ENCODE measurements at places on chromosomes 6 and 20. TPM values are rescaled to one million over a fixed set of nuclear protein-coding genes. Genes with fewer than 3 reads are reported as not detected.

DNA sequence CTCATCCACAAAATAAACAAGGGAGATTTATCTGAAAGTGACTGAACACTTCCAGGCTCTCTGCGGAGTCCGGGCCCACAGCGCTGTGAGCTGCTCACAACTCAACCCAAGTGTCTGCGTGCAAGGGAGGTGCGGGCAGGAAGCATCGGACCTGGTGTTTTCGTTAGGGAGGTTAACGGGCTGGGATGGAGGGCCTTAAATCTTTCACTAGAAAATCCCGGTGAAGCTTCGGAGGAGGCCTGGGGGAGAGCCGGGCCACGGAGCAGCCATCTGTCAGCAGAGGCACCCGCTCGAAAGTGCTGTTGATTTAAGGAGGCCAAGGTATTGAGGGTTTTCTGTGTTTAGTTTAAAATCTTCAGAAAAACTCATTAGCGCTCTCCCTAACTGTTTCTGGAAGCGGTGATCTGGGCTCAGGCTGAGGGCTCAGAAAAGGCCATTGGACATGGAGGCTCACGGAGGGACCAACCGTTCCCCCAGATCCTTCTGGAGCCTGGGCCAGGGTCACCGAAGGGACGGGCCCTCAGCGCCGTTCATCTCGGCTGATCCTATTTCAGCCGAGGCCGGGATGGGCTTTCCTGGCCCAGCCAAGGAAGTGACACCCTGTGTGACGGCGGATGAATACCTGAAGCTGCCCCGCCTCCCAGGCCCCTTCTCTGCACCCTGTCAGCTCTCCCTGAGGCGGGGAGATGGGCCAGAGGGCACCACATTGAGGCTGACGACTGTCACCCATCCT lies 20.7 kb downstream of the GATA5 start:
- DNase-seq = no peak

- DNase-seq = no peak
Measured at GRCh38 chr6:126372626-126373025, 32.7 kb downstream of the CENPW start.

Gene KCNK5
- 6.2 TPM for total RNA-seq

DNA sequence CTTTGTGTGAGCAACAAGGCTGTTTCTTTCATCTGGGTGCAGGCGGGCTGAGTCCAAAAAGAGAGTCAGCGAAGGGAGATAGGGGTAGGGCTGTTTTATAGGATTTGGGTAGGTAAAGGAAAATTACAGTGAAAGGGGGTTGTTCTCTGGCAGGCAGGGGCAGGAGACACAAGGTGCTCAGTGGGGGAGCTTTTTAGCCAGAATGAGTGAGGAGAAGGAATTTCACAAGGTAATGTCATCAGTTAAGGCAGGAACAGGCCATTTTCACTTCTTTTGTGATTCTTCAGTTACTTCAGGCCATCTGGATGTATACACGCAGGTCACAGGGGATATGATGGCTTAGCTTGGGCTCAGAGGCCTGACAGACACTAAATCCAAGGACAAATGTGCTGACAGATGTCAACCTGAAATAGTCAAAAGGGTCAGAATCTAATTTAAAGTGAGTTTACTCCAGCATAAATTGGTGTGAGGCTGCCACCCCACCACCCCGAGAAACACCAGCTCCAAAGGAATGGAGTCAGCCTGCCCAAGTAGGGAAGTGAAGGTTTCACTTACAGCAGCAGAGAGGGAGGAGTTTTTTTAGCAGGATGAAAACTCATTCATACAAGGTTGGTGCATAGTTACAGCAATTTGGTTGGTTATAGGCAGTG lies 560.0 kb upstream of the CDH4 start:
- DNase-seq = no peak

Gene BMP5
- 1.3 TPM for total RNA-seq

GRCh38 chr6:46024124-46024769 lies 8.6 kb upstream of the CLIC5 start:
- peak; percentile 5 for DNase-seq

- DNase-seq = no peak
Measured at GRCh38 chr20:3312940-3313682, 74.1 kb upstream of the SLC4A11 start.

GRCh38 chr6:6470123-6470522 lies 118.4 kb upstream of the LY86 start:
- DNase-seq = no peak

- DNase-seq = no peak
Measured at GRCh38 chr6:131642987-131643611, 6.0 kb downstream of the ENPP3 start.

DNA sequence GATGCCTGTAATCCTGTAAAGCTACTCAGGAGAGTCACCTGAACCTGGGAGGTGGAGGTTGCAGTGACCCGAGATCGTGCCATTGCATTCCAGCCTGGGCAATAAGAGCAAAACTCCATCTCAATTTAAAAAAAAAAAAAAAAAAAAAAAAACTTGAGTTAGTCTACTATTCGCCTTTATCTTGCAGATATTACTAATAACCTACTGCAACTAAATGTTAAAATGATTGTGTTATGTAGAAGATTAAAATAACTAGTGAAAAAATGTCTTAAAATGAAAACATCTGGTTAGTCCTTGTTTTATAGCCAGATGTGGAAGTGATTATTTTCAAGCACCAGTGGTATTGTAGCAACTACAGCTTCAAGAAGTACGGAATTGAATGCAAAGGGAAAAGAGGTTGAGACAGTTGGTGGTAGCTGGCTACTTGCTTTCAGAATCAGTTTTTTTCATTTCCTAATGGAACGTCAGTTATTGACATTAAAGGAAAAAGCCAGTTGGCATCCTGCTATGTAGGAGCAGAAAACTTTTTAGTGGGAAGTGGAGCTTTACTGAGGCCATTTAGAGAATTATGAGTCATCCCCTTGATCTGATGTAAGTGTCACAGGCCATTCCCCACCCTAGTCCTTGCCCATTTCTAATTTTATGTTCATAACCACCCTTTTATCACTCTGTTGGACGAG lies 43.8 kb upstream of the DYNLRB1 start:
- DNase-seq = no peak
